ENCODE measurements at places on chromosomes 7 and 10.

- DNase-seq, result no peak
Measured at GRCh38 chr7:24284699-24285506, 913 bp downstream of the NPY start.

DNA sequence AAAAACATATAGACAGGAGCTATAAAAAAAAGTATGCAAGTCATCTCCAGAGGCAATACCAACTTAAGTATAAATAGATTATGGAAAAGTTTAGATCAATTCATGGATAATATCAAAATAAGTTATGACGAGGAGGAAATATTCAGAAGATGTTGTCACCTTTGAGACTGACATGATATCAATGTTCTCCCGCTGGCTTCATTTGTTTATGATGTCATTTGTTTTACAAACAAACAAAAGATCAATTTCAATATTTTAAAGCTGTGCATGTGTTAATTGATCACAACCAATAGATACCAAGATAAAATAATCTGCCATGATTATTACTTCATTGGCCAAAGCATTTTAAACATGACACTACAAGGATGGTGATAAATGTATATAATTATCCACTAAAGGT is 43.5 kb downstream of the SLC16A12 start:
- DNase-seq, result no peak

DNA sequence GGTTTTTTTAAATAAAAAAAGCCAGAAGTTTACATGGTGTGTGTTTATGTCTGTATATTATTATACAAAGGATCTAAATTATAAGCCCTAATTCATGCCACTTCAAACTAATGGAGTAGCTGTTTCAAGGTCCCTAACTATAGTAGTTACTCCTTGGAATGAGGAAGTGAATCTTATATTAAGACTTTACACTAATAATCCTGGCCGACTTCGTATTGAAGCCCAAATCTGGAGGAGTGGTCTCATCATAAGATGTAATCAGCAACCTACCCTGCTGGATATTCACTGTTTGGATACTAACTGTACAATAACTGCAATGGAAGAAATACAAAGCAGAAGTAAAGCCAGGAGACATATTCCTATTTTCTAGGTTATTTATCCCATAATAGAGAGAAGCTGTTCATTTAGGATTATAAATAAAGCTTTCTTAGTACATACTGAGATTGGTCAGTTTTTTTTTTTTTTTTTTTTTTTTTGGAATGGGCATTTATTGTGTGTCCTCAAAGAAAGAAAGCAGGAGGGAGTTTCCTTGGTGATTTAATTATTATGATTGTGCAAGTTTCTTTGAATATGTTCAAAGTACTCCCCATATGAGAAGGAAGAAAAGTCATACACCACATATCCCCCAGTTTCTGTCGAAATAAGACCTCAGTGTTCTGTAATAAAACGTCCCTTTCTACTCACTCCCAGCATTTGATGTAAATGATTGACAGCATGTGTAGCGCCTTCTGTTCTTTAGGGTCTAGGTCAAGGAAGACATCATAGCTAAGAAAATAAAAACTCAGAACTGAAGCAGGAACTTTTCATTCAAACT is 397.8 kb downstream of the EXOC4 start:
- no peak for DNase-seq

- DNase-seq, result no peak
Measured at GRCh38 chr10:95350830-95351228, 60.0 kb upstream of the PDLIM1 start.

- no peak for DNase-seq
Measured at GRCh38 chr10:12388671-12389070, 39.3 kb downstream of the CAMK1D start.

GRCh38 chr7:134690016-134690415 is 43.4 kb downstream of the BPGM start:
- no peak for DNase-seq

DNA sequence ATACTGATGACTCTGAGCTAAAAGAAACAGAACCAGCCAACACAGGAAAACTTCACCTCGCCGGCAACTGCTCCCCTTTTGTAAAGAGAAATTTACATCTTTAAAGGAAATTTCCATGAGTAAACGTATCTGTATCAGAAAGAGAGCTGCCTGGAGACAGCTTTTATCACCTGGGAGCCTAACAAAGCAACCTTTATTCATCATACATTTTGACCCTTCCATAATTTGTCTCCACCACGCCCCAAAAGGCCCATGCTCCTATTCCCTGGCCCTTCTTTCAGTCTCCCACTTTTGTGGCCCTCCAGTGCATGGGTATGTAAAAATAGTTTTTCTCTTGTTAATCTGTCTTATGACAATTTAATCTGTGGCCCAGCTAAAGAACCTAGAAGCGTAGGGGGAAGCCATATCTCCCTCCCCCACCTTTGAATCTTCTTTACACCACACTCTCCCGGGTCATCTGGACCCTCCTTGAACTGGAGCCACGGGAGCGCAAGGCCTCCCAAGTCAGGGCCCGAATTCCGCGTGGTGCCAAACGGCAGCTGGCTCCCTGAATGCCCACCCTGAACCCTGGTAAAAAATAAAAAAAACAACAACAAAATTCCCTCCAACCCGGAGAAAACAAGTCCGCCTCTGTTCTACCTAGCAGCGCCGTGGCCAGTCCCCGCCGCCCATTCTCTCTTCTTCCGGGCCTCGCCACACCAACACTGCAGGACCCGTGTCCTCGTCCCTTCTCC is 15.4 kb upstream of the FKBP9 start:
- DNase-seq, result no peak

GRCh38 chr10:15263657-15264323 is 95.3 kb upstream of the NMT2 start:
- no peak for DNase-seq

- DNase-seq, result no peak
Measured at GRCh38 chr10:124967255-124967654, 25.3 kb downstream of the ZRANB1 start.

GRCh38 chr10:33114451-33114952 is 156.5 kb upstream of the ITGB1 start:
- DNase-seq, result no peak

DNA sequence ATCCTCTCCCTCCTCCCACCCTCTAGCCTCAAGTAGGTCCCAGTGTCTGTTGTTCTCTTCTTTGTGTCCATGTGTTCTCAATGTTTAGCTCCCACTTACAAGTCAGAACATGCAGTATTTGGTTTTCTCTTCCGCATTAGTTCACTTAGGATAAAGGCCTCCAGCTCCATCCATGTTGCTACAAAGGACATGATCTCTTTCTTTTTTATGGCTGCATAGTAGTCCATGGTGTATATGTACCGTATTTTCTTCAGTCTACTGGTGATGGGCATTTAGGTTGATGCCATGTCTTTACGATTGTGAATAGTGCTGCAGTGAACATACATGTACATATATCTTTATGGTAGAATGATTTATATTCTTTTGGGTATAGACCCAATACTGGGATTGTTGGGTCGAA is 1.6 kb upstream of the GOT1 start:
- DNase-seq, result no peak

GRCh38 chr7:150737265-150738055 is at the start of gene GIMAP5:
Gene GIMAP5 (plus strand): TSS chr7:150737418. CDS start chr7:150740885, 3,467 bp downstream.
- DNase-seq, result no peak

DNA sequence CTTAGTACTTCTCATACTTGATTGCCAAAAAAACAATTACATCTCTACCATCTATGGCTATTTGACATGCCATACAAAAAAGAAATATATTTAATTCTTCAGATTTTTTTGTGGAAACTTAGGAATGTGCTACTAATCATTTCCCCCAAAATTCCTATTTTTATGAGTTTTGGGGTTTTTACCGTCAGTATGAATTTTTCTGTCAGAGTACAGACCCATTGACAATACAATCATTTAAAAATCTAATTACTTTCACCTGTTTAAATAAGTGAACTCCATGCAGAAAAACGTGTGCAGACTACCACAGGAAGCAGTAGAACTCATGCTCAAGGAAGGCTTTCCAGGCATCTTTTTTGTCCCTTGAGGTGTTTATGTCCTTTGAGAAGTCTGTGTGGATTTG is 48.8 kb upstream of the FOXP2 start:
- no peak for DNase-seq

DNA sequence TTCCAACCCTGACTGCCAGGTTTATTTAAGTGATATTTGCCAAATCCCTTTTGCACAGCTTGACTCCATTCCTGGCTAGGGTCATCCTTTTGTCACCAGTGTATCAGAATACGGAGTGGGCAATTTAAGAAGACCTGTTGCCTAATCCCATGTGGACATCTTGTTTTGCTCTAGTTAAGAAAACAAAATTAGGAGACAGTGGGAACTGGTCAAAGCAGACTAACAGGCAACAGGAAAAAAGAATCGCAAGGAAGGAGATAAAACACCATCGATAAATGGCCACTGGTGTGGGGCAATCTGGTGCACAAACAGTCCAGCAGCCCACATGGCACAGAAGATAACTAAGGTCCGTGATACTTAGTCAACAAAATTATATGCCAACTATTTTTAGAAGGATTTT is 21.4 kb downstream of the KDM7A start:
- DNase-seq, result no peak

DNA sequence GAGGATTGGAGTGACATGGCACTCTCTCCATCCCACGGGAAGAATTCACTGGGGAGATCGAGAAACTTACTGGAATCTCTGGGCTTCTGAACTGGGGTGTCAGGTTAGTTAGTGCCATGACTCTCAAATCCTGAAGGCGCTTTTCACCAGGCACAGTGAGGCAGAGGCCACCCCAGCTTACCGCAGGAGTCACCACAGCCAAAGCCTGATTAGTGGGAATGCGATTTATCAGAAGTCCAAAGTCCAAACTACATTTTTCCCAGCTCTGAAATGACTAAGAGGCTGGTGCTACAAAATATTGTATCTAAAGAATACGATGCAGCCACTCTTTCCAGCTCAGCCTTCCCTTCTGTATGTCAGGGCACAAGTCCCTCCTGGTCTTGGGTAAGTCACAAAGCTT is 334.8 kb upstream of the SHH start:
- DNase-seq, result no peak
